ENCODE measurements at places on chromosomes 3 and 15.

DNA sequence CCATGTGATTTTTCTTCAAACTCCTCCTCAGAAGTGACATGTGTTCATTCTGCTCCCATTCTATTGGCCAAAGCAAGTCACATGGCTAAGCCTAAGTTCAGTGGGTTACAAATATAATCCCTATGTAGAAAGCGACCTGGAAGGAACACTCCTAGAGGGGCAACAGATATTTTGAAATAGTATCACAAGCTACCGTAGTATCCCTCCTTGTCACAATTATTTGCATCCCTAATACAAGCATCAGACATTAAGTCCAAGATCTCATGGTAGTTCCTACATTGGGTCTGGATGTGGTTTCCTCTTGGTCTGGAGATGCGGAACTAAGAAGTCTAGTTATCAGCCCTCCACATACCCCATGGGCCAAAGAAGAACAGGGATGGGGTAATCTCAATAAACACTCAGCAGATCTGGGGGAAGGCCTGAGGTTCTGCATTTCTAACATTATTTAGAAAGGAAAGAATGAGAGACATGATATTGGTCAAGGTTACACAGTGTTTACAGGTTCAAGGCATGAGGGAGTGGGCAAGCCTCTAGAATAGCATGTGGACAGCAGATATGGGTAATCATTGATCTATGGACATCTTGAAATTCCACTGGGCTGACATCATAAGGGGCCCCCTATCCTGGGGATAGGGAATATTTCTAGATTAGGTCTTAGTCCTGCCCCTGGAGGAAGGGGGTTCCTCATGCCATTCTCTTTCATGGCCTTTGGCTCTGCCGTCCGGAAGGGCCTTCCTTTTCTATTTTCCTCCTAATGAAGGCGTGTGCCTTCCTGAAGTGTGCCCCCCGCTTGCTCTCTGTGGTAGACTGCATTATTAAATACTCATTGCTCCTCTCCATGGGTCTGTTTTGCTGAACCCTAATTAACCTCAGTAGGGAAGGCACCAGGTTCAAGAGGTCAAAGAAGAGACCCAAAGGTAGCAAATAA is 17.8 kb upstream of the ABHD2 start:
- no peak for DNase-seq

DNA sequence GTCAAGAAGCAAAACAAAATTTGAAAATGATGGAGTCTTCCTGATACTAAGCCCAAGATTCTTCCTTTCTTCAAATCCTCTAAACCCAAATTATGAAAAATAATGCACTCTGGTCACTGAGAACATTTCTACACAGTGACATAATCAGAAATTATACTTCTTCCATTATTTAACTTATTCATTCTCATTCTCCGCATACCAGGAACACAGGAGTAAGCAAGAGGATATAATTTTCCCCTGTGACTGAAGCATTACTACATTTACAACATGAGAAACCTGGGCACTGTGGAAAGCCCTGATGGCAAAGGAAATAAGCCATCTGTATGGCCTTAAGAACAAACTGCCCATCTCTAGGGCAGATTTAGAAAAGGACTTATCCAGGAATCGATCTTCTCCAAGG is 47.0 kb downstream of the EXD1 start:
- DNase-seq: no peak

GRCh38 chr3:188234132-188234531 is 80.2 kb downstream of the LPP start:
- DNase-seq: peak; percentile 54

DNA sequence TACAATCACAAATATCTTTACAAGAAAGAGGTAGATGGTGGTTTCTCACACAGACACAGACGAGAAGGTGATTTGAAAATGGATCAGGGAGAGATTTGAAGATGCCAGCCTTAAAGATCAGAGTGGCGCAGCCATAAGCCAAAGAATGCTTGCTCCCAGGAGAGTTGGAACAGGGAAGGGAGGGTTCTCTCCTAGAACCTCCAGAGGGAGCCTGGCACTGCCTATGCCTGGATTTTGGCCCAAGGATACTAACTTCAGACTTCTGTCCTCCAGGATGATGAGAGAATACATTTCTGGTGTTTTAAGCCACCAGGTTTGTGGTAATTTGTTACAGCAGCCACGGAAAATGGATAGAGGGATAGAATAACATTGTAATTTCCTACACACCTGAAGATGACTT is 279.1 kb downstream of the FAM43A start:
- no peak for DNase-seq

GRCh38 chr3:152040319-152040718 is 166.9 kb downstream of the SUCNR1 start:
- DNase-seq: no peak

- peak; percentile 67 for DNase-seq
Measured at GRCh38 chr15:73265536-73266153, 103.1 kb downstream of the HCN4 start.

DNA sequence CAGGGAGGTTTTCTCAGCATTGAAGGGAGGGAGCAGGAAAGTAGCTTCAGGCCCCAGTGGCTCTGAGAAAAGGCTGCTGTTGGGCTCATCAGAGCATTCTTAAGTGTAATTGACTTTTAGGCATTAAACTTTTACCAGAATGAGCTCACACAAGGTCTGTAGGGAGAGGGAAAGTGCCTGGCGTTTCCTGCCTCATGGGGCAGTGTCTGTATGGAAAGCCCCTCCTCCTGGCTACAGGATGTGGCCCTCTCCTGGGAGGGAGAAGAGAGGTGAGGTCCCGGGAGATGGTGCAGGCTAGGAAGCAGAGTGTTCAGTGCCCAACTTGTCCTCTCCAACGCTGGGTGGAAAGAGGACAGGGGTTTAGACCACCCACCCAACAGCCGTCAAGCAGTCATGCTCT is 21.3 kb upstream of the SCN10A start:
- DNase-seq: no peak

DNA sequence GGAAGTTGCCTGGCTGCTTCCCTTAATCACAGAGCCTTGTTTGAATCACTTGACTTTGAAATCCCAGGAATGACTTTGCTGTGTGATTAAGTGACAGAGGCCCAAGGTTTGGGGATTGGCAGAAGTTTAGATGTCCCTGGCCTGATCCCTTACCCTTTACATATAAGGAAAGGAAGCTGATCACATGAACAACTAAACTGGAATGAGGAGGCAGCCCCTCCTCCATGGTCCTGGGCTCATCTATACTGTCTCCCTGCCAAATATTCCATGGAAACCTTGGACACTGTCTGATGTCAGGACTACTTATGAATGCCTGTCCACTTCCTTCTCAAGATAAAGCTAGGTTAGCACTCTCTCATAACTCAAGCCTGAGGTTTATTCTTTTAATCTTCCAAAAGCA is 181.3 kb upstream of the CTDSPL start:
- DNase-seq: no peak

GRCh38 chr3:129994883-129995559 is 20.5 kb downstream of the TRH start:
- DNase-seq: no peak

GRCh38 chr3:143565951-143566350 is 282.3 kb downstream of the SLC9A9 start:
- no peak for DNase-seq

DNA sequence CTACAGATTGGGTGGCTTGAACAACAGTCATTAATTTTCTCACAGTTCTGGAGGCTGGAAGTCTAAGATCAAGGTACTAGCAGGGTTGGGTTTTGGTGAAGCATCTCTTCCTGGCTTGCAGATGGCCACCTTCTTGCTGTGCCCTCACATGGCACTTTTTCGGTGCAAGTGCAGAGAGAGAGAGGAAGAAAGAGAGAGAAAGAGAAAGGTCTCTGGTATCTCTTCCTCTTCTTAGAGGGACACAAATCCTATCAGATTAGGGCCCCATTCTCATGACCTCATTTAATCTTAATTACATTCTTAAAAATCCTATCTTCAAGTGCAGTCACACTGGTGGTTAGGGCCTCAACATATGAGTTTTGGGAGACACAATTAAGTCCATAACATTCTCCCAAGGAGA is 167.1 kb downstream of the NFKBIZ start:
- no peak for DNase-seq

DNA sequence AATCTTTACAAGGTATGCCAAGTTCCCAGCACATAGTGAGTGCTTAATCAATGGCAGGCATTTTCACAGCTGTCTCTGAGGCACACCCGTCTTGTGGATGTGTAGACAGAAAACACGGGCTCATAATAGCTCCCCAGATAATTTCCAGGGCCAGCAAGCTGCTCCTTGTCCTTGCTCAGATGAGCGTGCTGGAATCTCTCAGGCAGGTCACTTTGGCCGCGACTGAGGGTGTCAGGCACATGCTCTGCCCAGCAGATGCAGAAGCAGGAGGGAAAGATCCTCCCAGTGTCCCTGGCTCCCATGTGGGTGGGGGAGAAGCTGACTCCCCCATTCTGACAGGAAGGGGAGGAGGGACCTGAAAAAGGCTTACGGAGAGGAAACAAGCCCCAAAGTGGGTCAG is 35.6 kb upstream of the SLC6A1 start:
- DNase-seq: no peak

GRCh38 chr15:68315035-68315434 is 37.5 kb downstream of the FEM1B start:
- no peak for DNase-seq

- peak; percentile 81 for DNase-seq
Measured at GRCh38 chr3:189334064-189334920, 162.5 kb downstream of the TPRG1 start.

DNA sequence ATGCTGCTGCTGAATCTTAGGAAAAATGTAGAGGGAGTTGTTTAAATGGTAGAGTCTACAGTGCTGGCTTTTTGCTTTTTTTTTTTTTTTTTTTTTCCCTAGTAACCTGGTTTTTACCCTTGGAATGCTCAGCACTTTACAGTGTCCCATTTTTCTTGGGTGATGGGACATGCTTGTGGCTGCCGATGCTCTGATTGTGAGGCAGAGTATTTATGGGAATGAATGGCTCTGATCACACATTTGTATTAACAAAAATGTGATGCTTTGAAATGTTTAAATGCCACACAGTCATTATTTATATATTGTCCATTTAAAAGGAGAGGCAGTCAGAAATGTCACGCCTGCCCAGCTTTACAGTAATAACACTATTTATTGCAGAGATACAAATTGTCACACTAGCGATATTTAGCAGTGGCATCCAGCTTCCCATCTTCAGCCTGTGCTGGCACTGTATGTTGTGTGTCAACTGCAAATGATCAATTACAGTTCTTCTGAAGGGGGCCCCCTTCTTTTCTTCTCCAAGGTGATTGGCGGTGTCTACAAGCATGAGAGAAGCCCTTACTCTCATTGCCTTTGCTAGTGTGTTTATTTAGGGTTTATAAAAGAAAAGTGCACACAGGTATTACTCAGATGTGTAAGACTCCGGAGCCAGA is 30.9 kb upstream of the IGF1R start:
- no peak for DNase-seq

All from RPMI7951 (cell line).